ENCODE measurements at places on chromosomes 11 and 22.

- H3K36me3 ChIP-seq = no peaks in the 10 kb centered on the region
- no peak for DNase-seq
- H3K27ac ChIP-seq = no peak overlapping the region
Observed at GRCh38 chr11:74025467-74026166, 16.7 kb upstream of the UCP3 start.

DNA sequence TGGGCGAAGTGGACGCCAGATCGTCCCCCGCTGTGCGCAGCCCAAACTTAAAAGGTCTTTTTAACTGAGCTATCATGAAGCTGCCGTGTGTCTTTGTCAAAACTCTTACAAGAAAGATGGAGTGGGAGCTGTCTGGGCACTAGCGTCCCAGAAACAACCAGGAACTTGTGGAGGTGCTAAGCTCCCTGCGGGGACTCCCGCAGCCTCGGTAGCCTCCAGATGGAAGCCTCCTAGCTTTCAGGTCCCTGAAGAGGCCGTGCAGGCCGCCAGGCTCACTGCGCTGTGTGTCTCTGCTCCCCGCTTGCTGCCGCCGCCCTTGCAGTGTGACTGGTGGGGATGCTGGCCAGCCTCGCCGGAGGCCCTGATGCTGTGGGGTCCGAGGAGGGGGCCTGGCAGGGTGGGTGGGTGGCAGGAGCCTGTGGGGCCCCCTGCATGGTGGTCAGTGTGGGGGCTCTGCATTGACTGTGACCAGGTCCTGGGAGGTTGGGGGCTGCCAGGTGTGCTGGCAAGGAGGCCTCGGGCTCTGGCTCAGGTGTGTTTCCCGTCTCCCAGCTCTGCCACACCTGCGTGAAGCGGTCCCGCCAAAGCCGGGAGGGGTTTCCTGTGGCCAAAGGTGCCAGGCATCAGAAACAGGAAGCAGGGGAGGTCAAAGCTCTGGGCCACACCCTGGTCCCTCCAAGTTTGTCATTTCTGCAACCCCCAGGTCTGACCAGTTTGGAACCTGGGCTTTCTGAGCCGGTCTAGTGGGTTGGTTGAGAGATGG lies 1.2 kb downstream of the TRABD start:
- H3K36me3 ChIP-seq = peaks cover 3% of the 10 kb centered on the region
- H3K27ac ChIP-seq = peak overlapping the region; percentile 40
- no peaks in the 10 kb centered on the region for H3K27me3 ChIP-seq
- DNase-seq = no peak
- peaks cover 34% of the 10 kb centered on the region for H3K4me1 ChIP-seq

DNA sequence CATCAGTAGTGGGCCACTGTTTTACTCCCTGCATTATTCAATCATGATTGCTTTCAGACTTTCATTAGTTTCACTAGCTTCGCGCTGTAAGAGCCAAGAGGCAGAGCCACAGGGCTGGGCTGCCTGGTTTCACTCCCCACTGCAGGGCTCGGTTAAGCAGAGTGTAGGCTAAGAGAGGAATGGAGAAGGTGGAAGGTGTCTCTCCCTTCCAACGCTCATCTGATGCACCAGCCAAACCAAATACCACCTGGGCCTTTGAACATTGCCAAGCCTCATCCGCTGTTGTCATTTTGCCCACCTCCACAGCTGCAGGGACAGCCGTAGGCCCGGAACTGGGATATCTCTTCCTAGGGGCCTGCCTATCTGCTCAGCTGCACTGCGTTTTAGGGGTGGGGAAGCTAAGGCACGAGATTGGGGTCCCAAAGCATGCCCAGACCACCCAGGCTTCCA lies 480 bp upstream of the SMARCB1 start:
- no peak for DNase-seq
- peaks cover under 1% of the 10 kb centered on the region for H3K36me3 ChIP-seq
- H3K4me1 ChIP-seq = peaks cover 78% of the 10 kb centered on the region
- peak overlapping the region; percentile 92 for H3K4me3 ChIP-seq
- no peaks in the 10 kb centered on the region for H3K27me3 ChIP-seq

DNA sequence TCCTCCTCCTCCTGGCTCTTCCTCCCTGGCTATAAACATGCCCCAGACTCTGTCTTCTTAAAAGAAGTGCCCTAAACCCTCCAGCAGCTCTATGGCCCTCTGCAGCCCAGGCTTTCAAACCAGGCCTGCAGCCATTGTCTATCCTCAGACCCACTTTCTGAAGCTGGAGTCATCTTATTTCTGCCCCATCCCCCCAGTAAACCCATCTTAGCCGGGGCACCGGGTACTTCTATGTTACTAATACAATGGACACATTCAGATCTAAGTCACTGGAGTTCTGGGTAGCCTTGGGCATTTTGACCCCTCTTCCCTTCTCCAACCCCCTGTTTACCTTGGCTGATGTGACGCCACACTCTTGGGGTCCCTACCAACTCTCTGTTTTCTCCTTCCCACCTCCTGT lies 29.7 kb upstream of the CACNG2 start:
- no peak overlapping the region for H3K27ac ChIP-seq
- no peaks in the 10 kb centered on the region for H3K36me3 ChIP-seq
- no peaks in the 10 kb centered on the region for H3K4me1 ChIP-seq
- DNase-seq = no peak
- peaks cover 3% of the 10 kb centered on the region for H3K27me3 ChIP-seq
- no peak overlapping the region for H3K4me3 ChIP-seq

DNA sequence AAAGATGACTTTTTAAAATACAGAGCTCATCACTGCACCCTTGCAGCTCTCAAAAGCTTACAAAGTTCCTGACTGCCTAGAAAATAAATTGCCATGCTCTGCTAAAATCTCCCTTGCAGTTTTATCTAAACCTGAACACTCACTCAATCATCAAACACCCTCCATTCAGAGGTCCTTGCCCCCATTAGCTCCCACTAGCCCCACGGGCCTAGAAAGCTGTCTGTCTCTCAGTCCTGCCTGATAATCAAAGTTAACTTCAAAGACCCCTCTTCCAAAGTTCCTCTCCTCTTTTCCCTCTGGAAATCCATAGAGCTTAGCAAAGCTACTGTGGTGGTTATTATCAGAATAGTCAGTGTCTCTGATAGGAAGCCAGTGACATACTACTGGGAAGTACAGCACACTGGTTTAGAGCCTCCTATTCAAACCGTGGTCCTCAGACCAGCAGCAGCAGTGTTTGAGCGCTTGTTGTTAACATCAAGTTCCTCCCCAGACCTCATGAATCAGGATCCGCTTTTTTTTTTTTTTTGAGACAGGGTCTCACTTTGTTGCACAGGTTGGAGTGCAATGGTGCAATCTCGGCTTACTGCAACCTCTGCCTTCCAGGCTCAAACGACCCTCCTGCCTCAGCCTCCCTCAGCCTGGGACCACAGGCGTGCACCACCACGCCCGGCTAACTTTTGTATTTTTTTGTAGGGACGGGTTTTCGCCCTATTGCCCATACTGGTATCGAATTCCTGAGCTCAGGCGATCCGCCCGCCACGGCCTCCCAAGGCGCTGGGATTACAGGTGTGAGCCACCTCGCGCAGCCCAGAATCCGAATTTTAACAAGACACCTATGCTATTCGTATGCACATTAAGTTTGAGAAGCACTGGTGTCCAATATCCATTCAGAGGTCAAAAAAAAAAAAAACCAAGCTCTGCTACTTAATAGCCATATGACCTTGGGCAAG lies 1.2 kb downstream of the NDUFC2 start:
- peak overlapping the region; percentile 87 for H3K27ac ChIP-seq
- H3K4me3 ChIP-seq = peak overlapping the region; percentile 86
- peaks cover 64% of the 10 kb centered on the region for H3K4me1 ChIP-seq
- no peaks in the 10 kb centered on the region for H3K27me3 ChIP-seq

DNA sequence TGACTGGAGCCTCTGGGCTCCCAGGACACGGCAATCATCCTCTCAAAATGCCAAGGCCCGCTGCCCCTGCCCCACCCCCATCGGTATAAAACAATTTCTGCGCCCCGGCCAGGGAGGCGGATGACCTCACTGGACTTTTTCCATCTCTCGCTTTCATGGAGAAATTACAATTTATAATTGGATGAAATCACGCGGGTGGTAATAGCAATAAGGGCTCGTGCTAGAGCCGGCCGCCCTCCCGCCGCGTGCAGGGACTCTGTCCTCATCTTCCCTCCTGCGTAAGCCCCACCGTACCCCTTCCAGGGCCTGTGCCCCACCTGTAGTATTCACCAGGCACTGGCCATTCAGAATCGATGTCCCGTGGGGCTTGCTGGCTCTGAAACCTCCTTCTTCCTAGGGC lies 64.5 kb downstream of the MACROD1 start:
- H3K27me3 ChIP-seq = no peaks in the 10 kb centered on the region
- no peak for DNase-seq
- H3K36me3 ChIP-seq = no peaks in the 10 kb centered on the region

DNA sequence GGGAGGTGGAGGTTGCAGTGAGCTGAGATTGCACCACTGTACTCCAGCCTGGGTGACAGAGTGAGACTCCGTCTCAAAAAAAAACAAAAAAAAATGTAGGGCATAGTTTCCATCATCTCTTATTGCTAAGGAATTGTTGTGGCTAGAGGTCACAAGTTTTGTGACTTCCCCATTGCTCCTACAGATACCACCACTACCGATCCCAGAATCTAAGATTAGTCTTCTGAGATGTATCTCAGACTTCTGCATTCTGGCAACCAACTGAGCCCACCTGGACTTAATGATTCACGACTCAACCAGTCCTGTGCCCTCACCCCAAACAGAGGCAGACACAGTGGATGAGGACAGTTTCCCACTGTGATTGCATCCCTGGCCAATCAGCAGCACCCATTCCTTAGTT lies 148.9 kb downstream of the NECTIN1 start:
- H3K4me1 ChIP-seq = peaks cover 14% of the 10 kb centered on the region
- H3K27me3 ChIP-seq = peaks cover 38% of the 10 kb centered on the region
- H3K27ac ChIP-seq = no peak overlapping the region
- H3K36me3 ChIP-seq = no peaks in the 10 kb centered on the region

- no peak overlapping the region for H3K27ac ChIP-seq
- no peaks in the 10 kb centered on the region for H3K27me3 ChIP-seq
- peaks cover 22% of the 10 kb centered on the region for H3K4me1 ChIP-seq
- DNase-seq = peak; percentile 8
- H3K4me3 ChIP-seq = no peak overlapping the region
Observed at GRCh38 chr11:74820763-74821162, 72.1 kb downstream of the RNF169 start.

DNA sequence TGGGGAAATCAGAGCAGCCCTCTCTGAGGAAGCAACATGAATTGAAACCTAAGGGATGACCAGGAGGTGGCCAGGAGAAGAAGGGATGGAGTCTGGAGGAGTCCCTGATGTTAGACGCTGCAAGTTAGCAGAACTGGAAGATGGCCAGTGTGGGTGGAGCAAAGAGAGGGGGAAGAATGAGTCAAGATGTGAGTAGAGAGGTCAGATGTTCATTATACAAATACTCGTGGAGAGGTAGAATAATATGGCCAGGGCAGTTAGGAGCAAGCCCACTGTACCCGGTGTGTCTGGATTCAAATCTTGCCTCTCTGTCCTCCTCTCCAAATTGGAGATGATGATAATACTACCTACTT lies 242.0 kb downstream of the TENM4 start:
- H3K4me3 ChIP-seq = no peak overlapping the region
- no peak overlapping the region for H3K27ac ChIP-seq
- DNase-seq = no peak
- H3K36me3 ChIP-seq = no peaks in the 10 kb centered on the region
- H3K4me1 ChIP-seq = no peaks in the 10 kb centered on the region
- H3K27me3 ChIP-seq = no peaks in the 10 kb centered on the region

DNA sequence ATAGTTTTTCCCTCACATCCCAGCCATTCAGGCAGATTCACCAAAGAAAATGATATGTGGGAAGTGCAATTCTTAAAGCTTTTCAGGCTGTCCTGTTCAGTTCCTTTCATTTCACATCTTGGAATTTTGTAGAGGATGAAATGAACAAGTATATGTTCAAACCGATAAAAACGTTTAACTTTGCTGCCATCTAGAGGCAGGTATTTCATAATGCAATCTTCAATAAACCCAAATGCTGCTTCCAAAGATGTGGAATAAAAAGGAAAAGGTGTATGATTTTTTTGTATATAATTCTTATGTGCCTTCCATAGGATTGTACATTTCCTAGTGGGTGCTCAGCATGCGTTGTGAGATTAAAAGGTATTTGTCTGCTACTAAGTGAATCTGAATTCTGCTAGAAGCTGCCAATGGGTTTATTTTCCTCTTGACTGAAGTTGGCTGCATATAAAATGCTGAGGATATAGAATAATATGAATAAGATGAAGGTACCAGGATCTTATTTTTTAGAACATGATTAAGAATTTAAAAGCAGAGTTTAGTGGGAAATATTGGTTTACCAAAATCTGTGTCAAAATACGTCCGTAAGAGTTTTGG lies 199.3 kb downstream of the PGR start:
- H3K27me3 ChIP-seq = no peaks in the 10 kb centered on the region
- peak; percentile 46 for DNase-seq
- H3K27ac ChIP-seq = no peak overlapping the region
- H3K4me3 ChIP-seq = no peak overlapping the region

DNA sequence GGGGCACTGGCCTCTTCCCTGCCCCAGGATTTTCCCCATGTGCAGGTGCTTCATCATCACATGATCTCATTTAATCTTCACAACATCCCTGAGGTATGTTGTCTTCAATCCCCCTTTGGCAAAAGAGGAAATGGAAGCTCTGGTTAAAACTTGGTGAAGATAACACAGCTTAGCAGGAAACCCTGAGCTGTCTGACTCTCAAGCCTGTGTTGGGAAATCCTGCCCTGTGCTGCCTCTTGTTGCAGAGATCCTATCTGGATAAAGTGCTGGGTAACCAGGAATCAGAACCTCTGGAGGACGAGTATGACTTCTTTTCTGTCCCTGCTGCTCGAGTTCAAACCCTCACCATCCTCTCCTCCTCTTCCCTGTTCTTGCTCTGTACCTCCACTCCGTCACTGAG lies 13.1 kb upstream of the E2F8 start:
- no peak for DNase-seq
- no peak overlapping the region for H3K27ac ChIP-seq
- no peaks in the 10 kb centered on the region for H3K36me3 ChIP-seq

GRCh38 chr11:74004046-74004695 lies 4.7 kb downstream of the UCP3 start:
- H3K36me3 ChIP-seq = no peaks in the 10 kb centered on the region
- peaks cover 46% of the 10 kb centered on the region for H3K4me1 ChIP-seq
- no peak overlapping the region for H3K27ac ChIP-seq
- H3K27me3 ChIP-seq = no peaks in the 10 kb centered on the region

- no peak overlapping the region for H3K27ac ChIP-seq
- H3K4me3 ChIP-seq = no peak overlapping the region
- H3K27me3 ChIP-seq = no peaks in the 10 kb centered on the region
- peaks cover 32% of the 10 kb centered on the region for H3K4me1 ChIP-seq
- peak; percentile 53 for DNase-seq
- peaks cover 3% of the 10 kb centered on the region for H3K36me3 ChIP-seq
Observed at GRCh38 chr11:74141241-74141695, 29.5 kb downstream of the C2CD3 start.

GRCh38 chr11:59240322-59240721 lies 27.6 kb upstream of the MPEG1 start:
- H3K27me3 ChIP-seq = no peaks in the 10 kb centered on the region
- no peak overlapping the region for H3K27ac ChIP-seq
- no peaks in the 10 kb centered on the region for H3K36me3 ChIP-seq

- peaks cover 18% of the 10 kb centered on the region for H3K4me1 ChIP-seq
- no peak overlapping the region for H3K4me3 ChIP-seq
- H3K27me3 ChIP-seq = no peaks in the 10 kb centered on the region
- no peak for DNase-seq
- H3K27ac ChIP-seq = no peak overlapping the region
Observed at GRCh38 chr11:130170345-130170744, 10.8 kb downstream of the ST14 start.
